ENCODE measurements at places on chromosomes 5 and 9. TPM values are rescaled to one million over a fixed set of nuclear protein-coding genes. Genes with fewer than 3 reads are reported as not detected.

DNA sequence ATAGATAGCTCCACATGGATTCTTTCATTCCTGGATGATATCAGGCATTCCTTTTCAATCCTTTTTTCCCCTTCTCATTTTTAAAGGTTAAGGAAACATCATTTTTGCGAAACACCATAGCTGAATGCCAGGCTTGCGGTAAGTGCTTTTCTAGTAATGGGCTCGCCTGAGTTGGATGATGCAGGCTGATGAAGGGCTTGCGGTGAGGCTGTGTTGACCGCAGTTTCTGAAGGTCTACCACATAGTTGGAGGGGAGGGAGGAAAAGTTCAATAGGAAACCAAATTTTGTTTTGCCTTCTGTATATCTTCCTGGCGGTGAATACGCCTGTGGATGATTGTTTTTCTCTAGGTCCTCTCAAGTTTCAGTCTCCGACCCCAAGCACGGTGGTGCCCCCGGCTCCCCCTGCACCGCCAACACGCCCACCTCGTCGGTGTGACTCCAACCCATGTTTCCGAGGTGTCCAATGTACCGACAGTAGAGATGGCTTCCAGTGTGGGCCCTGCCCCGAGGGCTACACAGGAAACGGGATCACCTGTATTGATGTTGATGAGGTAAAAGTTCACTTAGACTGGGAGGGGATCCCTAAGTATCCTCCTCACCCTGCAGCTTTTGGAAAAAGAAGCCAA lies 24.3 kb downstream of the THBS4 start:
- DNase-seq, result no peak

GRCh38 chr9:69357030-69357775 lies 32.2 kb downstream of the ENTREP1 start:
- DNase-seq, result no peak

DNA sequence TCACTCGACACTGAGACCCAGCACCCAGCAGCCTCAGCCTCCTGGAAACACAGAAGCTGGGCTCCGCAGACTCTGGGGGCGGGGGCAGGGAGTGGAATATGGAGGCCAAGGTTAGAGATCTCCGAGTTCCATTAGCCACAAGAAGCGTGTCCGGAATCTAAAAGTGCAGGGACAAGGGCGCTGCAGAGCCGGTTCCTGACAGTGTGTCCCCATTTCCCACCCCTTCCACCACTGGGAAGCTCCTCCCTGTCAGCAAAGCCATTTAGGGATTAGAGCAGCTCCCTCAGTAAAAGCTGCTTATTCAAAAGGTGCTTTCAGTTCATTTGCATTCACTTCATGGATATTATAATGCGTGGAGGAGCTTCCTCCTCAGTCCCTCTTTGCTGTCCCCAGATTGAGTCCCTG lies 74.1 kb upstream of the HSPA9 start:
- no peak for DNase-seq

- no peak for DNase-seq
These were observed 82.6 kb upstream of the ADAMTS19 start for GRCh38 chr5:129377504-129377903.

GRCh38 chr5:150320044-150320613 lies 17.4 kb upstream of the ARSI start:
- no peak for DNase-seq

DNA sequence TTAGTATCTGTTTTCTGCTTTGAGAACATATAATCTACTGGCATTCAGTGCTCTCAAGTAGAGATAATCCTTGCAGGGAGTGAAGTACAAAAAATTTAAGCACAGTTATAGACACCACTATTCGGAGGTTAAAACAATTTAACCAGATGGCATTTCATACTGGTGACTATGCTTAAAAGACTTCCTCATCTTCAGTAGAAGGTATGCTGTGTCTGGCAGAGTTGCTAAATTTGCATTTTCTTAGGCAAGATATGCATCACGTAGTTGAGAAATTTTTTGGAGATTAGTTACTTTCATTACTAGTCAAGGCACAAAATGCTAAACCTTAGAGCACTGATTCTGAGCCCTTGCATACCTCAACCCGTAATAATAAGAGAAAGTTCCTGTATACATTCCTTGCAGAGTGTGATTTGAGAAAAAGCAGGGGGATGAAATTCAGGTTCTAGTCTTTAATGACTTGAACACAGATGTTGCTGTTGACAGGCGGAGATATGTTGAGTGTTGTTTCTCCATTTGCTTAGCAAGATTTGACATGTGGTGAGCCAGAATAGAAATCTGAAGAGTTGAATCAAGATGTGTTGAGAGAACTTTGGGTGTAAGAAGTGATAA lies 70.8 kb upstream of the STARD4 start:
- DNase-seq, result no peak

GRCh38 chr9:7149258-7149657 lies 391.5 kb downstream of the KDM4C start:
- no peak for DNase-seq

DNA sequence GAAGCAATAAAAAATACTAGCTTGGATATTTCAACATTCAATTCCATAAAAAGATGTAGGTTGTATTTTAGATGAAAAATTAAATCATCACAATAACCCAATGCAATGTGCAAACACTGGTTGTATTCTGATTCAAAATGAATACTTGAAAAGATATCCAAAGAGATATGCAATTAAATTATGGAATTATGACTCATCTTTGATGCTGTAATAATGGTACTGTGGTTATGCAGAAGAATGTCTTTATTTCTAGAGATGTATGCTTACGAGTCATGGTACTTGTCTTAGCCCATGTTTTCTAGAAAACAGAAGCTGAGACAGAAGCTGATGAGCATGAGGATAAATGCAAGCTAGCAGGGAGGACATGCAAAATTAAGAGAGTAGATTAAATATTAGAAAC lies 1941.4 kb upstream of the NUDT12 start:
- DNase-seq, result no peak

DNA sequence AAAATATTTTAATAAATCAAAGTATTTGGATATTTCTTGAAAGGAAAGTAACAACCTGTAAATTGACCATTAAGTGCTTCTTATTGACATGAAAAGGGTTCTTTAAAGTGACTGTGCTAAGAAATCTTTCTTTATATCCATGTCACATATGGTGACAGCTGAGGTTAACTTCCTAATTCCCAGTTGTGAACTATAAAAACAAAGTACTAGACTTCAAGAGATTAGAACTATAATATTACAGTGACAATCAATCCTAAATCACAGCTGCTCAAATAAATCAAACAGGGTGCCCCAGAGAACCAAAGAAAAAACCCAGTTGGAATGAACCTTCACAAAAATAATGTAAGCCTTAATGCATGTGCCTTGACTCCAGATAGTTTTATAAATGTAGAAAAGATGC lies 332.6 kb upstream of the PDE4D start:
- no peak for DNase-seq

- DNase-seq, result no peak
These were observed 13.5 kb downstream of the STX17 start for GRCh38 chr9:99919930-99920329.

GRCh38 chr9:119836036-119836435 lies 466.8 kb upstream of the BRINP1 start:
- no peak for DNase-seq

GRCh38 chr9:97575673-97576200 lies 57.4 kb downstream of the TSTD2 start:
- DNase-seq, result peak; percentile 36

DNA sequence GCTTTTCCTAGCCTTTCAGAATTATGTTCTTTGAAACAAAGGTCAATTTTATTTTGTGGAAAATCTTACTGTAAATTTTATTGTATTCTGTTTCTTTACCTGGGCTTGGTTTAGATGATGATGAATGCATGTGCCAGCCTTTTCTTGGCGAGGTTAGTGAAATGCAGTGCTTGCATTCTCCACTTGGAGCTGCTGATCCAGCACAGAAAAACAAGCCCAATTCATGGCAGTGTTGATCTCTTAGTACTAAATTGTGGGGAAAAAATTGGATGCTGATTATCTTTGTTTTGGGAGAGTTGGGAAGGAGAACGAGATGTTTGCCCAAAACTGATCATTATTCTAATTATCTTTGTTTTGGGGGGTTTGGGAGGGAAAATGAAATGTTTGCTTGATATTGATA lies 3.7 kb downstream of the HABP4 start:
- DNase-seq, result no peak

DNA sequence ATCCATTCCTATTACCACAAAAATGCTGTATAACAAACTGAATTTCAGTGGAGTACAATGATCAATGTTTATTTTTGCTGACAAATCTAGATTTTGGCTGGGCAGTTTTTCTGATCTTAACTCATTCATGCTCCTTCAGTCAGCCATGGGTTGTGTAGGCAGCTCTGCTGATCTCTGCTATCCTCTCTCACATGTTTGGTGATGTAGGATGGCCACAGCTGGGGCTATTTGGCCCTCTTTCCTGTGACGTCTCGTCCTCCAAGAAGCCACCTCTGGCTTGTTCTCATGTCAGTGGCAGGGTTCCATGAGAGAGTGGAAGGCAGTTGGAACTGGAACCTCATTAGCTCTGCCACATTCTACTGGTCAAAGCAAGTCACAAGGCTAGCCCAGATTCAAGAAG lies 8.9 kb downstream of the NLN start:
- DNase-seq, result no peak

GRCh38 chr5:7706256-7706655 lies 144.7 kb downstream of the CFAP90 start:
- no peak for DNase-seq

DNA sequence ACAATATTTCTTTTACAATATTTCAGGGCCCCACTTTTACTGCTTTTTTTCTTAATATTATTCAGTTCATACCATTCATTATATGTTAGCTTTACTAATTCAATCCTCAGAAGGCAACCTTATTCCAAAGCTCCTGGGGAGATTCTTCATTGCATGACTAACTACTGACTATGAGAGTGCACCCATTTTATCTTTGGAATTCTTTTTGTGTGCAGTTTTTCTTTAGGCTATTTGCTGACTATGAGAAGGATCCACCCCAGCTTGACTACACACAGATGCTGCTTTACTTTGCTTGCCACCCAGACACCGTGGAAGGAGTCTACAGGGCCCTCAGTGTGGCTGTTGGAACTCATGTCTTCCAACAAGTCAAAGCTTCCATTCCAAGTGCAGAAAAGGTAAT lies 56.9 kb upstream of the IL7R start:
- no peak for DNase-seq

- peak; percentile 42 for DNase-seq
These were observed 133.0 kb upstream of the IQGAP2 start for GRCh38 chr5:76269932-76270610.

- no peak for DNase-seq
These were observed 1.7 kb downstream of the PRKAA1 start for GRCh38 chr5:40796487-40796889.

DNA sequence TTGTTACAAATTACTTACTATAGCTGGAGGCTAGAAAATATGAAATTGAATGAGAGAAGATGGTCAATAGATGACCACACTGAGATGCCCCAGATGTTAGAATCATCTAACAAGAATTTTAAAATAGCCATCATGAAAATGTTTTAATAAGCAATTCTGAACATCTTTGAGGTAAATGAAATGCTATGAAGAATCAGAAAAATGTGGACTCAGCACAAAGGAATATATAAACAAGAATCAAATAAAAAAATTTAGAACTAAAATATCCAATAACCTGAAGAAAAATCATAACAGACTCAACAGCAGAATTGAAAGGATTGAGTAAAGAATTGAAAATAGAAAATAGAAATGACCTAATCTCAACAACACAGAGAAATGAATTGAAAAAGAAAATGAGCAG lies 248.5 kb downstream of the PRDM9 start:
- no peak for DNase-seq

DNA sequence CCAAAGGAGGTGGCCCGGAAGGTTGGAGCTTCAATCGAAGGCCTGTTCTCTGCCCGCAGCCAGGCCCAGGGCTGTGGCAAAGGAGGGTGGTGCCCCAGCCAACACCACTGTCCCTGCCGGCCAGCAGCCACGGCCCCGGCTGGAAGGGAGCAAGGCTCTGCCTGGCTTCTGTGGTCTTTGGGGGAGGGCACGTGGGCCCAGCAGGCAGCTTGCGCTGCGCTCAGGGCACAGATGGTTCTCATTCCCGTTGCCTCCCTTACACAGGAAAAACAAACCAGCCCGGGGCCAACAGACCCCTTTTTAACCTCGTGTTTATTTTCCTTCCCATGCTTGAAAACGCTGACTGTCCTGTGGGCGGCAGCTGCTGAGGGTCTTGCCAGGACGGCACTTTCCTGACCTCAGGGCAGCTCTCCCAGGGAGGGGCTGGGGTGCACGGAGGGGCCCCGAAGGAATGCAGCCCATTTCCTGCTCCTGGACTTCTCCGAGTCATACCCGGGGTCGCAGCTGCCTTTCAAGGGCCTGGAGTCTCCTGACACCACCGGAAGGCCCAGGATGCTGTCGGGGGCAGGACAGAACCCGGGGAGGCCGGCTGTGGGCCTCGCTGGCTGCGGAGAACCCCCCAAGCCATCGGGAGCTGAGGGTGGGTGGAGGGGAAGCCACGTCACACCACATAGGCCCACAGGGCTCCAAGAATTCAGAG lies 1.1 kb upstream of the GPSM1 start:
- DNase-seq, result no peak

- DNase-seq, result no peak
These were observed 102.4 kb downstream of the LPAR1 start for GRCh38 chr9:110935829-110936228.

PROB1 gene
- 2.4 TPM for total RNA-seq

GFPT2 gene
- total RNA-seq, result under 0.01 TPM

ARL14EPL gene
- not detected for total RNA-seq

SRA1 gene
- 13.2 TPM for total RNA-seq

DOCK8 gene
- total RNA-seq, result 73.2 TPM

SLC25A48 gene
- total RNA-seq, result under 0.01 TPM

FAM81B gene
- total RNA-seq, result 1.9 TPM

TMEM252 gene
- not detected for total RNA-seq

PCDHA13 gene
- total RNA-seq, result not detected

PPP2R2B gene
- 1.6 TPM for total RNA-seq

Measured in hematopoietic multipotent progenitor cell (in vitro differentiated cells).